ENCODE measurements at places on chromosomes 4 and X.

- DNase-seq, result no peak
Measured at GRCh38 chr4:146661367-146661766, 22.7 kb downstream of the POU4F2 start.

DNA sequence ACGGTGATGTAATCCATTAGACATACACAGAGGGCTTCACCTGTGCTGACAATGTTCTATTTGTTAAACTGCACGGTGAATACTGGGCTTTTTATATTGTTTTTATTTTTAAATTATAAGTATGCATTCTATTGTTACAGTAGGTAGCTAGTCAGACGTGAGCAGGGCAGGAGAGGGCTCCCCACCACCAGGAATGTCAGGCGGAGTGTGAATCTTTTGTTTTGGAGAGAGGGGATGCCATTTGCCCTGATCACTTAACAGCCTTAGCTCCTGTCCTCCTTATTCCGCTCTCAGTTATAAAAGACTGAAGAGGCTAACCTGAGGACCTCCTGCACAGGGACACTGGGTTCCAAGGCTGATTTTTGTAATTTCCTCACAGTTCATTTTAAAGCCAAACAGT is 151.6 kb upstream of the TAPT1 start:
- DNase-seq, result no peak

- DNase-seq, result no peak
Measured at GRCh38 chr4:172953896-172954568, 214.6 kb upstream of the GALNT7 start.

- no peak for DNase-seq
Measured at GRCh38 chr4:140238351-140239056, 84.5 kb upstream of the MAML3 start.

DNA sequence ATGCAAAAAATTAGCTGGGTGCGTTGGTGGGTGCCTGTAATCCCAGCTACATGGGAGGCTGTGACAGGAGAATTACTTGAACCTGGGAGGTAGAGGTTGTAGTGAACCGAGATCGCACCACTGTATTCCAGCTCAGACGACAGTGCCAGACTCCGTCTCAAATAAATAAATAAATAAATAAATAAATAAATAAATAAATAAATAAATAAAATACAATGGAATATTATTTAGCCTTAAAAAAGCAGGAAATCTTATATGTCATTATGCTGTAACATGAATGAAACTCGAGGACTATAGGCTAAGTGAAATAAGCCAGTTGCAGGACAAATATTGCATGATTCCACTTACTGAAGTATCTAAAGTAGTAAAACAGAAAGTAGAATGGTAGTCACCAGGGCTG is 42.5 kb downstream of the RBM41 start:
- no peak for DNase-seq

DNA sequence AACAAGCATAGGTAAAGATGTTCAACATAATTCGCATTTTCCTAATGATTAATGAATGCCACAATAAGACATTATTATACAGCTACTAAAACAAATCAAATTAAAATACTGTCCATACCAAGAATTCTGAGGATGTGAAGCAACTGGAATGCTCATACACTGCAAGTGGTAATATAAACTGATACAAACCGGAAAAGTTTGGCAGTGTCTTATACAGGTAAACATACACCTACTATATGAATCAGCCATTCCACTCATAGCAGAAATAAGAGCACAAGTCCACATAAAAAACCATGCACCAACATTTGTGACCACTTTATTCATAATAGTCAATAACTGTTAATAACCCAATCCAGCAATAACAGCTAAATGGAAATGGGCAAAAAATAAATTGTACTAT is 79.3 kb downstream of the FBXW7 start:
- DNase-seq, result no peak

- no peak for DNase-seq
Measured at GRCh38 chr4:19130866-19131265, 1109.3 kb upstream of the LCORL start.
